Muscle of arm (tissue), 14 donors: ENCODE measurements at places on chromosomes 7 and 10.
A peak's percentile ranks its signal among the peaks of the same experiment; 100 is the strongest.

- DNase-seq, result peak; percentile 13
These were observed 220.0 kb upstream of the KCND2 start for GRCh38 chr7:120052884-120053382.

- no peak for DNase-seq
These were observed 138.9 kb upstream of the AHR start for GRCh38 chr7:17159500-17160037.

DNA sequence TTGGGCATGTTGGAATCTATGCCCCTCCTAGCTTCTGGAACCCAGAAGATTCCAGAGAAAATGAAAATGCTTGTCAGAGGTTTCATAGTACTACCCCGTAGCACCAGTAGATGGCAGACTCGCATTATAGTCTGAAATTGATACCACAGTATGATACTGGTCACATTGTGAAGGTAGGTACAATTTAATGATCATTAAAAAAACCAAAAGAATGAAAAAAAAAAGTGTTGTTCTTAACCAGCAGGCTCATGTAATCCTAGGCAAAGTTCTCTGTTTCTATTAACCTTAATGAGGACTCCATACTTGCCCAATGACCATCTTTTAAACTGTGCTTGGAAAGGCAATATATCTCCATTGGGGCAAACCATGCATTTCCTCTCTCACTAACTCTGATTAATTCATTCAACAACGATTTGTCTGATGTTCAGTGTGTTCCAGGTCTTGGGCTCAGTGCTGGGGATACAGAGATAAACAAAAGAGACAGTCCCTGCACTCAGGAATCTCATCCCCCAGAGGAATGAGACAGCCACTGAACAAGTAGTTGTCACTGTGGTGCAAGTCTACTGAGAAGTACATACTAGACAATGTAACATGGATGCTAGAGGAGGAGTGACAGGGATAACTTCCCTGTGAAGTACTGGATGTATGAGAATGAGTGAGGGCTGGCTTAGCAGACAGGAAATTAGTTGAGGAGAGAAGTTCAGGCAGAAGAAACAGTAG lies 223.5 kb upstream of the PHYHIPL start:
- DNase-seq, result peak; percentile 83

GRCh38 chr7:38660427-38661099 lies 29.4 kb upstream of the AMPH start:
- no peak for DNase-seq

GRCh38 chr10:35471435-35471834 lies 133.7 kb upstream of the GJD4 start:
- DNase-seq, result no peak
